Head of caudate nucleus (tissue), 42 donors: ENCODE measurements at places on chromosomes 1 and 21.

DNA sequence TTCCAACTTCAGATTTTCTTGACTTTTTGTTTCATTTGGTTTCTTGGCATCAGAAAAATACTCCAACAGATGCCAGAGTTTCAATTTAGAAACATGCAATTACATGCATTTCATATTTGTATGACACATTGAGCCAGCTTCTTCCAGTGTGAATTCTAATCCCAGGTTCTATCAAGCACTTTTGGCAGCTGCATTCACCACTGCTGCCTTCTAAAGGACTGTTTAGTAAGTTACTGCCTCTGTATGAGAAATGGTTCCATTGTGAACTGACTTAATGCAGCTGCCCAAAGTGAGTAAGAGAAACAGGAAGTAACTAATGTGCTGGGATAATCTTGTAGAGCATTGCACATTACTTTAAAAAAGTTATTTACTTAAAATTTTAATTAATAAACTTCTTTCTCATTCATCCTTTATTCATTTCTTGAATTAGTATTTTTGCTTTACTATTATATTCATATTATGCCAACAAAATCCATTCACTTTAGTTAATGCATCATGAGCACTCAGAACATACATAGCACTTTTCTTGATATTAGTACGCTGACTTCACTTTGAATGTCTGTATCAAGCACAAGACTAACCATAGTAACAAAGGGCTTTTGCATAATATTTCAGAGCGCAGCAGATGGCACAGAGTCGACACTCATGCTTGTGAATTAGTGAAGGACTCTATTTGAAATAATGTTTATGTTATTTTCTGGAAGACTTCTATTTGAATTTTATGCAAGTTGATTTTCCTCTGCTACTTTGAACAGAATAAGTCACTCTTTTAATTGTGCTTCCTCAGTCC lies 9.8 kb downstream of the RGS18 start:
- DNase-seq, result no peak

GRCh38 chr1:213585959-213586586 lies 401.7 kb upstream of the PROX1 start:
- DNase-seq, result no peak

GRCh38 chr1:24805534-24806301 lies 60.5 kb downstream of the CLIC4 start:
- DNase-seq, result no peak

- no peak for DNase-seq
Measured at GRCh38 chr1:51719146-51719545, 102.3 kb downstream of the OSBPL9 start.

- DNase-seq, result peak; percentile 56
Measured at GRCh38 chr1:204507317-204508105, 8.7 kb upstream of the MDM4 start.
